Cerebellar nuclear complex (tissue), 1 donor: ENCODE measurements at places on chromosomes 4 and X.

DNA sequence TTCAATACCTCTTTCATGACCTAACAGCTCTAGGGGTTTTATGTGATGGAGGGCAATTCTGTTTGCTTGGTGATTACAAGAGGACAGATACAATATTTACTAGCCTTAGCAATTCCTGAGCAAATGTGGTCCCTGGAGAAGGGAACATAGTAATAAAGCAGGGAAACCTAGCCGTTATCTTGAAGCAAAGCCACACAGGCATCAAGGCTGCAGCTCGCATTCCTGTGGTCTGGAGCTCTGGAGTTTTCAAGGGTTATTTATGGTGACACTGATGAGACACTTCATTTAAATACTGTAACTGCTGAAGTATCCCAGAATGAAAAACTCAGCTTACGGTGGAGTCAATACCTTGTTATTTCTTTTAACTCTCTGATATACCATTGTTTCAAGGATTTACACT is 66.8 kb downstream of the AFF2 start:
- no peak for DNase-seq

- no peak for DNase-seq
Observed at GRCh38 chr4:150647008-150647407, 65.1 kb downstream of the MAB21L2 start.

DNA sequence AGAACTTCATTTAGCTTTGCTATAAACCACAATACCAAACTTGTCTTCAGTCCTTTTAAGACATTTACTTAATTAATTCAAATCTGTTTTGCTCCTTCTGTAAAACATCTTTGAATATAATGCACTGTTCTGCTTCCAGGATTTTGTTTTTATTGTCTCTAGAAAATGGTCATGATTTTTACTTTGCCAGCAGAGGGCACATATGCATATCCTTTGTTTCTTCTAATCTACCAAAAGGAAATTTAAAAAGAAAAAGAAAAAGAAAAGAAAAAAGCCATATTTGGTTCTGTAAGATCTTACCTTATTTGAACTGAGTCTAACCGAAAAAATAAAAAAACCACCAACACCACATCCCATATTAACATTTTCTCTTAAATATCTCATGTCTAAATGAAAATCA is 101.9 kb upstream of the CCSER1 start:
- DNase-seq = no peak

- no peak for DNase-seq
Observed at GRCh38 chr4:176262243-176262642, 6.8 kb downstream of the ASB5 start.

DNA sequence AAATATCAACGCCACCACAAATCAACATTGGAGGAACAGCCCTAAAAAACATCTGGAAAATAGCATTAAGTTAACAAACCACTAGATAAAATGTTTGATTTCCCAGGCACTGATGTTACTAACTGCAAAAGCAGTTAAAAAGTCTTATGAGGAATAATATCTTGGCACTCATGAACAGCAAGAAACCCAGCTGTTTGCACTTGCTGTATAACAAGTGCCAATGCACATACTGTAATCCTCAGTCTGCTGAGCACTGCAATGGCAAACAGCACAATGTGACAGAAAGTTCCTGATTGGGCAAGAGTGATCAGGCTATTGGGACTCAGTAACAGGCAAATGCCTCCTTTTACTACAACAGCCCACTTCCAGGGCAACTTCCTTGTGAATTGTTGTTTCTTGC is 20.8 kb upstream of the SEC24B start:
- no peak for DNase-seq

DNA sequence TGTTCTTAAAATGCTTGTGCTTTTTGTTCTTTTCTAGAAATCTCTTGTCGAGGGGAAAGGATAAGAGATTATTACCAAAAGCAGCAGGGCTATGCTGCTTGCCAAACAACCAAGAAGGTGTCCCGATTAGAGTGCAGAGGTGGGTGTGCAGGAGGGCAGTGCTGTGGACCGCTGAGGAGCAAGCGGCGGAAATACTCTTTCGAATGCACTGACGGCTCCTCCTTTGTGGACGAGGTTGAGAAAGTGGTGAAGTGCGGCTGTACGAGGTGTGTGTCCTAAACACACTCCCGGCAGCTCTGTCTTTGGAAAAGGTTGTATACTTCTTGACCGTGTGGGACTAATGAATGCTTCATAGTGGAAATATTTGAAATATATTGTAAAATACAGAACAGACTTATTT is 81.5 kb upstream of the PACRGL start:
- no peak for DNase-seq
